ENCODE measurements at places on chromosomes 7 and 10.
A peak's percentile ranks its signal among the peaks of the same experiment; 100 is the strongest.

GRCh38 chr7:131826960-131827359, 270.5 kb upstream of the PODXL start:
- no peak for DNase-seq

- no peak for DNase-seq
These were observed 99.3 kb downstream of the ARHGAP22 start for GRCh38 chr10:48505394-48506112.

DNA sequence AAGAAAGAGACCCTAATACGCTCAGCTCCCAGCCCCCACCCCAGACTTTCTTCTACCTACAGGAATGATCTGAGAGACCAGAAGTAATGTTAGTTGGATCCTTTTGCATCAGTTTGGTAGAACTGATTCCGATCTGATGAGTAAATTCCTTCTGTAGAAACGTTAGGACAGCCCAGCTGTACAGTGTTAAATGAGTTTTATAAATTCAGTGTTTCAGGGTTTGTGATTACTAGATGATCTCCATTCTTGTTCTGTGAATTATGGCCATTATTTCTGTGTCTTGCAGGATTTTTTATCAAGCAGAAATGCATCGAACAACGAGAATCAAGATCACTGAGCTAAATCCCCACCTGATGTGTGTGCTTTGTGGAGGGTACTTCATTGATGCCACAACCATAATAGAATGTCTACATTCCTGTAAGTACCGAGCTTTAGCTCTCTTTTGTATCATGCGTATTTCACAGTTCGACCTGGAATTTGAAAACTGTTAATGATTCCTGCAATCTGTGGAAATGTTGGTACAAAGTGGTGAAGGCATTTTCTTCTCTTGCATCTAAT, 5.3 kb downstream of the BMI1 start:
- no peak for DNase-seq

DNA sequence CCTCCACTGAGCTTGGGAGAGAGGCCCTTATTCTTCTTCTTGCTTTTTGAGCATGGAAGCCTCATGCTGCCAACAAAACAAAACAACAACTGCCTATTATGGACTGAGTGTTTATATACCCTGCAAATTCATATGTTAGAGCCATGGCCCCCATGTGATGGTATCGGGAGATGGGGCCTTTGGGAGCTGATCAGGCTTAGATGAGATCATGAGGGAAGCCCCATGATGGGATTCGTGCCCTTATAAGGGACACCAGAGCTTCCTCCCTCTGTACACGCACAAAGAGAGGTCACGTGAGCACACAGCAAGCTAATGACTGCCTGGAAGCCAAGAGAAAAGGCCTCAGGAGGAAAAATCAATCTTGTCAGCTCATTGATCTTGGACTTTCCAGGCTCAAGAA, 235.0 kb downstream of the FANK1 start:
- DNase-seq: no peak

GRCh38 chr10:47165711-47166404, 134.1 kb upstream of the GDF10 start:
- peak; percentile 58 for DNase-seq

DNA sequence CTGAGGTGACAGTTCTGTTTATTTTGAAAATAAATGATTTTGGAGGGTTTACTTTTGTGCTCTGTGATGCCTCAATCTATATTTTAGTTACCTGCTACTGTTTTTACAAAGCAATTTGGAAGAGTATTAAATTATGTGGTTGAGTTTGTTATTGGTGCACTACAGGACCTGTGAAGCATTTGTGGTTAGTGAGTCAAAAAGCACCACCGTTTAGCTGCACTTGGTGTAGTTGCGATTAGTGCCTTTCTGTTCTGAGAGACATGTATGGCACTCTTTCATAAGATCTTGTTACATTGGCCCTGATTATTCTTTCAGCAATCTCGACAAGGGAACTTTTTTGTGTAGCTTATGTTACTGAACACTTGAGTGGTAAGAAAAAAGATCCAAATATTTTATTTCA, 132.2 kb downstream of the BBS9 start:
- DNase-seq: no peak

DNA sequence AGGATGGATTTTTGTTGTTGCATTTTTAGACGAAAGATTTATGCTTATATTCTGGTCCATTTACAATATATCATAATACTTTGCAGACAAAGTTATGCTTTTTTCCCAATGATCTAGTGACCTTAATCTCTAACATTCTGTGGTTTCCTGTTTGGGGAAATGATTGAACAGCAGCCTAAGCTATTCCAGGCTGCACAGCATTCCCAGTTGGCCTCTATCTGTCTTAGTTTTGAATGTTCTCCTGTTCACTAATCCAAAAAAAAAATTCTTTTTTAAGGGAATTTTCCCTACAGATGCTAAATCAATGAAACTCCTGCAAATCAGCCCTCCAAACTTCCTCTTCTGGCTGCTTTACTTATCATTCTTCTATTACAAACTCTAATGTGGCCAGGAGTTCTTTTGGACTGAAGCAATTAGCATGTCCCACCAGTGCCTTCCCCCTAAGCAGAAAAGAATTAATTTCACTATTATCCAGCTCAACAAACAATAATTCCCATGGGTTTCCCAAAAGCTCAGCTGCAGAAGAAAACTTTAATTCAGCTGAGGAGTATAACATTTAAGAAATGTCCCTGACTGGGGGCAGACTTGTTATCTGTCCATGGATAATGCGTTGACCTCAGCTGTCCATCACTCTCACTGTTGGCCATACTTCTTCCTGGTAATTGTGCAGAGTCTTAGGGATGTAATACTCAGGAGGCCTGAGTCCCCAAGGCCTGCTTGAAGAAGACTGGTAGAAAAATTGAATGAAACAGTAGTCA, 81.9 kb upstream of the TRIL start:
- DNase-seq: no peak

DNA sequence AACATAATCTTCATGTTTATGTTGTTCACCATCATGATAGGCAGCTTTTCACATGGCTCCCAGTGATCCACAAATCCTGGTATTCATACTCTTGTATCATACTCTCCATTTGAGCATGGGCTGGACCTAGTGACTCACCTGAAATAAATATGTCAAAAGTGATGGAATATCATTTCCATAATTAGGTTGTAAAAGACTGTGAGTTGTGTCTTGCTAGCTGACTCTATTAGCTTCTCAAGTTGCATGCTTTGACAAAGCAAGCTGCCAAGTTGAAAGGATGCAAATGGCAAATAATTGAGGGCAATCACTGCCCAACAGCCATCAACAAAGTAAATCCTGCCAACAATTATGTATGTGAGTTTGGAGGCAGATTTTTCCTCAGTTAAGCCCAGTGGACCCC, 300.4 kb downstream of the AHR start:
- DNase-seq: no peak

DNA sequence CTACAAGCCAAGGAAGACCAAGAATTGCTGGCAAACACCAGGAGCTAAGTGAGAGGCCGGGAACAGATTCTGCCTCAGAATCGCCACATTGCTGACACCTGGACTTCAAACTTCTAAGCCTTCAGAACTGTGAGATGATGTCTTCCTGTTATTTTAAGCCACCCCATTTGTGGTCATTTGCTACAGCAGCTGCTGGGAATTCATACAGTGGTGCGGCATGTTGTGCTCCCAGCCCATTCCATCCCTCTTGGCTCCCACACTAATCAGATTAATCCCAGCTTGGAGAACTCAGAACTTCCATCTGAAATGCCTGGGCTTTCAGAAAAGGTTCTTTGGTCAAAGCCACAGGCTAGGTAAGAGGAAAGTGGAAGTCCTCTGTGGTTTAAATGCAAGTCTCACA, 24.9 kb downstream of the TCAF1 start:
- DNase-seq: no peak

DNA sequence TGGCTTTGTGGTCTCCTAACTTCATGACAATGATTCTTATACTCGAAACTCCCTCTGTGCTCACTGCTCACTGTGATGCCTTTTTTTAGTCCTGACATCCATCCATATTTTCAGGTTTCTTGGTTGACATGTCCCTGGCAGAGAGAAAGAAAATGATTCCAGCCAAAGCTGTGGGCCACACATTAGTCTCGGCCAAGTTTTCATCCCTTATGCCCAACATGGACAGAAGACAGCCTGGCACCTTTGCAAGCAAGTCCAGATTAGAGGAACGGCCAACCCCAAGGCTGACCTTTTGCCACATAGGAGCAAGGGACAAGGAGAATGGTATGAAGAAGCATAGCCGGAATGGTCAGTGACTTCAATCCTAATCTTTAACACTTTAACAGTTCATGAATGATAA, 8.7 kb upstream of the OPALIN start:
- no peak for DNase-seq

- DNase-seq: no peak
These were observed 30.8 kb downstream of the SLC16A9 start for GRCh38 chr10:59678884-59679301.

GRCh38 chr7:12764458-12764891, 77.0 kb downstream of the ARL4A start:
- peak; percentile 23 for DNase-seq

GRCh38 chr10:14801723-14802122, 27.0 kb upstream of the FAM107B start:
- no peak for DNase-seq

GRCh38 chr10:70648427-70648826, 23.9 kb upstream of the ADAMTS14 start:
- no peak for DNase-seq

GRCh38 chr7:158689488-158689887, 15.1 kb downstream of the NCAPG2 start:
- DNase-seq: no peak

GRCh38 chr7:24135003-24135817, 148.8 kb upstream of the NPY start:
- no peak for DNase-seq

GRCh38 chr7:95251966-95252365, 72.4 kb downstream of the PON1 start:
- no peak for DNase-seq

All from midbrain (tissue), 1 donor.